ENCODE measurements at places on chromosomes 11 and 22.

GRCh38 chr11:131274233-131274632 lies 96.2 kb upstream of the NTM start:
- no peak for DNase-seq

GRCh38 chr11:25794804-25795203 lies 537.1 kb upstream of the ANO3 start:
- no peak for DNase-seq

DNA sequence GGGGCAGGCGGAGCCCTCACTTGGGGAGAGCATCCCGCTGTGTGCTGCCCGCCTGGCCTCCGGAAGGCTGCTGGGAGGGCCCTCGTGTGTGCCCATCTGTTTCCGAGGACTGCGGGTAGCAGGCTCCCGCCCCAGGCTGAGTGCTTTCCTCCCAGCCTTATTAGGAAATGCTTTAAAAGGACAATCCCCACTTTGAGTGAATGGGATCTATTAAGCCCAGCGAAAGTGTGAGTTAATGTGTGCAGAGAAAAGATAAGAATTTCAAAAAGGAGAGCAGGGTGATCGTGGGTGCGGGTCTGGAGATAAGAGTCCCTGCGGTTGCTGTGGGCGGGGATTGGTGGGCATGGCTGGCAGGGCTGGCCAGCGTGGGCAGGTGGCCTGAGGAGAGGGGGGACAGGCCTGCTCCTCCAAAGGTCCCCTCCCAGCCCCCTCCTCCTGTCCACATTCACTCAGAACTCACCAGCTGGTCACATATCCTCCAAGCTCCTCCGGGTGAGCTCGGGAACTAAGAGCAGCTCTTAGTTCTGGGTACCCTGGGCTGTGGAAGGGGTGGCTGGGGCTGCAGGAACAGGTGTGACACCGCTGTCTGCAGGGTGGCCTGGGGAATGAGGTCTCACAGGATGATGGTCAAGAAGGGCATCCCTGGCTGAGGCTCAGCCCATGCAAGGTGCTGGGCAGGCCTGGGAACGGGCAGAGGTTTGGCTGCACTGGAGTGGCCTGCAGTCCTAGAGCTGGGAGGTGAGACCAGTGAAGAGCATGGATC lies 1260.3 kb downstream of the BRD1 start:
- no peak for DNase-seq

GRCh38 chr11:9397746-9398680 lies 13.6 kb downstream of the IPO7 start:
- DNase-seq = no peak

- peak; percentile 34 for DNase-seq
Measured at GRCh38 chr11:9015677-9016076, 11.9 kb upstream of the NRIP3 start.

- no peak for DNase-seq
Measured at GRCh38 chr11:12167061-12168000, 56.9 kb downstream of the MICAL2 start.

- DNase-seq = no peak
Measured at GRCh38 chr11:27277843-27278242, 85.2 kb downstream of the CCDC34 start.

DNA sequence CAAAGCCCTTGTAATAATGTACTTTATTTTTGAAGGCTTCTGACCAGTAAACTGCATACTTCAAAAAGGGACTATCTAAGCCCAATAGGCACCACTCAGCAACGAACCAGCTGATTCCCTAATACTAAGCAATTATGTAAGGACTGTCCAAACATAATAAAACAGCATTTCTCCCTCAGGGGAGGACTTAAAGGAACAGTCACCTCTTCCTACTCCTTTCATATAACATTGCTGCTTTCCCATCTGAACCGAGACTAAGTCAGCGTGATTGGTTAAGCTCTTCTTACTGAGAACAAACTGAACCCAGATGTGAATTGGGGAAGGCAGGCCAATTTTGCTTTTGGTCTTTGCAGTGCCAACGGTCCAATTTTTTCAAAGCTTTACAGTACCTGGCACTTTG lies 420.0 kb downstream of the METTL15 start:
- DNase-seq = no peak

DNA sequence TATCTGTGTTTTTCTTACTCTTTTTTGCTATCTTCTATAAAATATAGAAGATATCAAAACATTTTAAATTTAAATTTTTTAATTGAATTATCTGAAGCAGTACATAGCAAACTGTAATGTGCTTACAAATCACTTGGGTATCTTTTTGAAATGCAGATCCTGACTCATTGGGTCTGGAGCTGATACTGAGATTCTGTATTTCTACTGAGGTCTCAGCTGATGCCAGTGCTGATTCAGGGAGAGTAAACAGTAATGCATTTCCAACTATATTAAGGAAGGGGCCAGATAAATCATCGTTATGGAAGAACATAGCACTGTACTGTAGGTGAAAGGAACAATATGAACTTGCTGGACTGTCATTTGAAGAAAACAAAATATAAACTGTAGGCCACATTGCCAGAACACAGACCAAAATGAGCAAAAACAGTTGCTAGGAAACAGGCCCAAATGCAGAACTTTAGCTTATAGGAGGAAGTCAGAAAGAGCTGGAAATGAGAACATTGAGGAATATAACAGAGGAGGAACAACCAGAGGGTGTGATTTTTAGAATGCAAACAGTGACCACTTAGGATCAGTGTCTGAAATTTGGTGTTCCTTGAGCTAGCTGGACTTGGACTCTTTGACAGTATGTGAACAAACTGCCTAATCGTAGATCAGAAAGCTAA lies 3.3 kb downstream of the ARL14EP start:
- DNase-seq = no peak

DNA sequence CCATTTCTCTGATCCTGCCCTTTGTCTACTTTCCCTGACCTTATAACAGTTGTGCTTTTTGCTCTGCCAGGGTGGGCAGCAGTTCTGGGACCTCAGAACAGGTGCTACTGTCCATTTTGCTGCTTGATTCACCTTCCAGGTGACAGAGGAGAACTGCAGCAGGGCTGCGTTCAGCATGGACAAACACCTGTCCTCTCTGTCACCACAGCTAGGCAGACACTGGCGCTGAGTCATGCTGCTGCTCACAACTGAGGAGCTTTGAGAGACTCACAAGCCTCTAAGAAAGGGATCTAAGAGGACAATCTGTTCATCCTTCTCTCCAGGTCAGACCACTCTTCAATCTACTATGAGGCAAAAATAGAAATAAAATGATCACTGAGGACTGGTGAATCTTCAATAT lies 1144.5 kb upstream of the CCDC90B start:
- no peak for DNase-seq

GRCh38 chr11:118933486-118933885 lies 7.8 kb upstream of the BCL9L start:
- DNase-seq = no peak

GRCh38 chr11:46527591-46528130 lies 66.2 kb downstream of the AMBRA1 start:
- DNase-seq = no peak

DNA sequence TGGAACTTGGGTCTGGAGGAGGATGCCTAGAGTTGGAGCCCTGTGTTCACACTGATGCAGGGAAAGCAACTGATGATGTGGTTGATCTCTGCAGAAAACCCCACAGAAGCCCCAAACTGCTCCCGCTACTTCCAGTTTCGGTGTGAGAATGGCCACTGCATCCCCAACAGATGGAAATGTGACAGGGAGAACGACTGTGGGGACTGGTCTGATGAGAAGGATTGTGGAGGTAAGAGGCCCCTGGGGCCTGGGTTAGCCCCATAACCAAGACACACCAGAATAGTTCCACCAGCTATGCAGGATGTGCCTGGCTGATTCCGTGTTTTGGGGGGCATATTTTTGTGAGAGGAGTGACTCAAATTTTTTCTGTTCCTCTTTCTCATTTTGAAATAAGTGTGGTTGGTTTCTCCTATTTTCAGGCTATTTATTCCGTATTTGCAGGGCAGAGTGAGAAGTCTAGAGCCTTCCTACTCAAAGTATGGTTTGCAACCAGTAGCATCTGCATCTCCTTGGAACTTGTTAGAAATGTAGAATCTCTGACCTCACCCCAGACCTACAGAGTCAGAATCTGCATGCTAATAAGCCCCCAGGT lies 137.3 kb upstream of the SORL1-AS1 start:
- no peak for DNase-seq

DNA sequence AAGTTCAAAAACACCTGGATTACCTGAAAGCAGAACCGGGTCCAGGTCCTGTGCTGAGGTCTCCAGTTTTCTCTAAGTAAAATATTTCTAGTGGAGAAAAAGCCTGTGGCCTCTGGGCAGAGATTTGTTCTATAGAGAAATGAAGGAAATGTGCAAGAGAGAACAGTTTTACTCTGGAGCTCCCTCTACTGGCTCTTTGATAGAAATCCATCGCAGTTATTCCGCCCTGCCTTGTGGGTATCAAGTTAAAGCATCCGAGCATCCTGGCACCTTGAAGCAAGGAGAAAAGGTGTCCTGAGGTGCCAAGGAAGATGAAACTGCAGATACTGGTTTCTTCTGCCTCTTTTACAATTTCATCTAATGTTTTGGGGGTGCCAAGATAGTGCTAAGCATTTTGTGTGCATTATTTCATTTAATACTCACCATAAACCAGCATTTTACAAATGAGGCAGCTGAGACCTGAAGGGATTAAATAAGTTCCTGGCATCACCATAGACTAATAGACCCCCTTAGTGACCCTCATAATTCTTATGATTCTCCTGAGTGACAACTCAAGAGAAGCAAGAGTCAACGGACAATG lies 113.1 kb upstream of the HSD17B12 start:
- DNase-seq = no peak

DNA sequence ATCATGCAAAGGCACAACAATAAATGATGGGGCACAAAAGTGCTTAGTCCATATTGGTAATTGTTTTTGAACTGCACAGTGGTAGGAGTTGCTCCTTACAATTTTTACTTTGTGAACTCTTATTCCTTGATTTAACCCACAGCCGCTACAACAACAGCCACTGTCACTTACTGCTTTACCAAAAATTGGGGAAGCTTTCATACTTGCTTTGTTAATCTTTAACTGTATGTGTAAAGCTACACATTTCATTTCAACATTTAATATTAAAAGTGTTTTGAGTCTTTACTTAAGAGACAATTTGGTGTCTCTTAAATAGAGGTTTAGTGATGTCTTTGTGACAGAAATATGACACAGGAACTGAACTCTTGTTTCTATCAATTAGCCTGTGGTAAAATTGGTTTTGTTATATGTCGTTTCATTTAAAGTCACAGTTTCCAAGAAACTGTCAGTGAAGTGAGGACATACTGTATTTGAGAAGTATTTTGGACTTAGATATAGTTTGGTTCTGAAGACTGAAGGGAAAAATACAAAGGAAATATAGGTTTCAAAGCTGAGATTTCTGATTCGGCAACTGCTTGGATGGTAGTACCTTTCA lies 6.5 kb upstream of the IL18BP start:
- DNase-seq = no peak

DNA sequence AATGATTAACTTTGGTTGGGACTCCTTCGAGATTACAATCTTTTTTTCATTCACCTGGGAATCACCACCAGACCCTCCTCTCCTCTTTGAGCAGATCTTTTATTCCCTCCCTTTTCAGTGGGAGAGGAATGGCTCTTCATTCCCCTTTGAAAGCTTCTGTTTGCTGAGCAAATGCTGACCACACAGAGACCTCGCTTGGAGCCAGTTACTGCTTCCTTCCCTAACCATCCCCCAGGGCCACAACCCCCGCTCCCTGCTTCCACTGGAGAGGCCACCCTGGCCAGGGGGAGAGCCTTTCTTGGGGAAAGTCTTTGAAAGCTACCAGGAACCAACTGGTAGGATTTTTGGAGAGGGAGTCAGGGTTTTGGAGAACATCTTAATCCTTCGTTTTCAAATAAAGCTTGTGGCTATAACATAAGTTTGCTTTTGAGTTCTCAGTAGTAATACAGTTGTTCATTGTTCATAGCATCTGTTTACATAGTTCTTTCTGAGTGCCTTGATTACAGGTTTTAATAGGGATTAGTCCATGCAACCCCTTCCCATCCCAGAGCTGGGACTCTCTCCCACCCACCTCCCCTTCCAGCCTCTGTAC lies 138.4 kb downstream of the DBX1 start:
- DNase-seq = no peak

GRCh38 chr11:115430345-115430744 lies 73.9 kb downstream of the CADM1 start:
- DNase-seq = no peak

DNA sequence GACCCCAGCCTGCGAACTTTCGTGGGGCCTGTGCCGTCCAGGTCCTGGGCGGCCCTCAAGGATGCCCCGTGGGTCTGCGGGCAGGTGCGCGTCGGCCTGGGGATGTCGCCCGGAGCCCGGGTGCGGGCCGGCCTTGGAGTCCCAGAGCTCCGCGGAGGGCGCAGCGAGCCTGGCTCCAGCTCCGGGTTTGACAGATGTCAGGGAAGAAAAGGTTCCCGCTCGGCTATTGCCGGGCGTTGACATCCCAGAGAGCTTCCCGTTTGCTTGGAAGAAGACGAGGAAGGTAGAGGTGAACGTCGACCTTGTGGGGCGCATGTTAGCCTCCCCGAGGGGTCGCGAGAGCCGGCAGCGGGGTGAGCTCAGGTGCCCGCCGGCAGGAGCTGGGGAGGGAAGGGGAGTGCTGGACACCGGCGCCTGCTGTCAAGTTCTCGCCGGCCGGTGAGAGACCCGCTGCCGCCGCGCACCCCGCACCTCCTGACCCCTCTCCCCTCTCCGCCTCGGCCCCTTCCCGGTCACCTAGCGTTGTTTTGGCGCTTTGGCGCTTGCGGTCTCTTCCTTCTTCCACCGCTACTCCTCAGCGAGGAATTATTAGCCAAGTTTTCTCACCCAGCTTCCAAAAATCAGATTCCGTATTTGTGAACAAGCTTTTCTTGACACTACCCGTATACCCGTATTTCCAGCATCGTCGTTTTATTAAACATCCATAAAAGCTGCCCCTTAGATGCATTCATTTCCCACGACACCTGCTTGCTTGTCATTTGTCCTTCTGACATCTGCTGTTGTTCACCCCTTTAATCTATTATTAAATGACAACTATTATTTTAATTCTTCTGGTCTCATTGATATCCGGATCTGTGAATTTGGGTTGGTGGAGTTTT lies 1.3 kb downstream of the BMAL1 start:
- DNase-seq = no peak

DNA sequence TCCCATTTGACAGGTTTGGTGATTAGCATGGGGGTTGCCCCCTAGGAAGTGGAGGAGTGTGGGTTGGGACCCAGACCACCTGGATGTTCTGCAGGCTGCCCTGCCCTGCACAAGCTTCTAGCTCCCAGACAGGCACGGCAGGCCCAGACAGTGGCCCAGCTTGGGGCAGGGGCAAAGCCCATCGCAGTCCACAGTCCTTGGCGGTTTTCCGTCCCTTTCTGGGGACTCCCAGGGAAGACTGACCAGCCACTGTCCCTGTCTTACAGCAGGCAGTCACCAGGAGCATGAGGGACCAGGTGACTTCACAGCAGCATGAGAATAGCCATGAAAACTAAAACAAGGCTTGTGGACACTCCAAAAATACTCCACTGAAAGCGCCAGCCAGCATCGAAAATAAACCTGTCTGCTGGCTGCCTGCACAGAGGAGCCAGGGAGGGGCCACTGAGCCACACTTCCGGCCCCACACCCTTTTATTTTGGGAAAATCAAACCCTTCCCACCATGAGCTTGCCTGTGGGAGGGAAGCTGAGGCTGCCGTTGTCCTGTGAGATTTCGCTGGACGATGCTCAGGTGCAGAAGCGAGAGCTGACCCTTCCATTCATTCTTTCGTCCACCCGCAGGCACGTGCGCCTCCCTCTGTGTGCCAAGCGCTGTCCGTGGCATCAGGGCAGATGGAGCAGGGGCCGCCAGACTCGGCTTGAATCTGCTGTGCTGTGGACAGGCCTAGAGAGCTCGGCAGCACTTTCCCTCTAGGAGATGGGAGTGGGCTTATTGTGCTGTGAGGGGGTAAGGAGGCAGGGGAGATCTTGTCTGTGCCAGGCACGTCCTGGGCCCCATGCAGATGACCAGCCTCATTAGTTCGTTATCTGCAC lies 28.0 kb downstream of the FADD start:
- no peak for DNase-seq

- DNase-seq = no peak
Measured at GRCh38 chr11:59479906-59480305, 6.8 kb downstream of the OR4D10 start.
